H4 (cell line): ENCODE measurements at places on chromosomes 3 and 15.
A peak's percentile ranks its signal among the peaks of the same experiment; 100 is the strongest.

DNA sequence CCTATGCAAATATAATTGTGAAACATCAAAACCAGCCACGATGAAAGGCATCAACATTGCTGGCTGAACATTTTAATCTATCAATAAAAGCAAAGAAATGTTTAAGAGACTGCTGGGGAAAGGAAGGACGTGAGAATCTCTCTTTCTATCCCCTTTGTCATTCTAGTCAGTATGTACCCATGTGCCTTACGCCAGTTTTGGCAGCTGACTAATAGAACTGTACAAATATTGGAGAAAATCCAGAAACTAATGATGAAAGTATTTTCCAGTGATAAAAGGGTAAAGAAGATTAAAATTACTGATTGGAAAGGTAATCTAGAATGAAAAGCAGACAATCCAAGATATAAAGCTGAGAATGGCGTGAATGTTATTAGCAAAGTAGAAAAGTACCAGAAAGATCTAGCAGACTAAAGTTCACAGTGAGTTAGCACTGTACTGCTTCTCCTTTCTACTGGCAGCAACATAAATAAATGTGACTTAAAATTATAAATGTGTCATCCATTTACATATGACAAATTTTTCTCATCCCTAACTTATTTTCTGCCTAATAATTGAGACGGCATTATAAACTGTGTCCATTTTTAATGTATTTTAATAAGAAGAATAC, 401.9 kb upstream of the CNTN4 start:
- DNase-seq = no peak

DNA sequence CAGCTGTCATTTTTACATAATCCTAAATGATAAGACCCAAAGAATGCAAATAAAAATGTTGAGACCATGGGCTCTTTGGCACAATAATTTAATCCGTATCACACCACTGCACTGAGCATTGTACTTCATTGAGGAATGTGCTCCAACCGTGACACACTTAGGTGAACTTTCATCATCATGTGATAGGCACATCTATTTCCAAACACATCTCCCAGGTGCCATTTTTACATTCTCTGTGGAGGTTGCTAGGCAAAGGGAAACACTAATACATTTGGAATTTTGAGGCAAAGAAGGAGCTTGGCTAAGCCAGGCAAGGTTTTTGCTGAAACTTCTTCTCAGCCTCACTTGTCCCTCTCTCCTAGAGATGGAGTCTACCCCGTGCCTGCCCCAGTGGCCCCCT, 68.7 kb downstream of the LRTM1 start:
- no peak for DNase-seq

DNA sequence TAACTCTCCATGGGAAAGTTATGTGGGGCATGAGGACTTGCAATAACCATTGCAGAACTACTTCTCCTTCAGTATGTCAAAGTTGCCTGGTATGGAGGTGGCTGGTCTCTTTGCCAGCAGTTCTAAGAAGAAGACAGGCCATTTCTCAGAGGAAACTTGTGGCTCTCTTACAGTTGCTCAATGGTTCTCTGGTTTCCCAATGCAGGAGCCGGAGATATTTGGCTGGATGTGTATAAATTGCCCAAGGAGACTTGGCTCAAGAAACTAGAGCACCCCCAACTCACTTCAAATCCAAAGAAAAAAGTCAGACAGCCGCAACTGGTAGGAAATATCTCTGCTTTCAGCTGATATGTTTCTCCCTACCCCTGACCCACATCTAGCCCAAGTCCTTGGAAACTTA, 24.2 kb downstream of the WDR93 start:
- no peak for DNase-seq

DNA sequence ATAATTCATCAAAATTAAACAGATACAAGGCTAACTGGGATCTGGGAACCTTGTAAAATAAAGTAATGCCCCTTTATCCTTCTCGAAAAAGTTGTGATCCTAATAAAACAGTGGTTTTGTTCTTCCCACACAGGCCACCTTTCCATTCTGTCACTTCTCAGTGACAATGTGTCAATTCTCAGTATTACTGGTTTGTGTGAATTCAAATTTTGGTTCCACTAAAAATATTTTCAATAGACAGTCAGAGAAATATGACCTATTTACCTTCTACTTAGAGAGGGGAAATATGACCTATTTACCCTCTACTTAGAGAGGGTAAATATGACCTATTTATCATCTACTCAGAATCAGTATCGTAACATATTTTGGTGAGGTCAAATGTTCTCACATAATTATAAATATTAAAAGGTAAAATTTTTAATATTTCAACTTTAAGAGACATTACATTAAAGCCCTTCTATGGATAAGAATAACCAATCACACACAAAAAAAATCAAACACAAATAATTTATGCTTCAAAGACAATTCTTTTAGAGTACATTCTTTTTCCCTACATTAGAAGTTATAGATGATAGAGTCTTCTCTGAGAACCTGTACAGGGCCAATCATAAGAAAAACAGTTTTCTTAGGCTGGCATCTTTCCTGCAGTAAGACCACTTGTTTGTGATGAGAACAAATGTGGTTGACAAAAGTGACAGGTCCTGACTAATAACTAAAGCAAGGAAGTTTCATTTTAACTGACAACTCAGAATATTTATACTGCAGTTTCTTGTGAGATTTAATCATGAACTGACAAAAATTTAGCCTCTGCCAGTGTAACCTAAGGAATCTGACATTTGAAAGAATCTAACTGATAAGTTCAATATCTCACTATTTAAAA, 323.3 kb downstream of the DIPK2A start:
- no peak for DNase-seq

- no peak for DNase-seq
Measured at GRCh38 chr15:74626752-74627692, 11.4 kb downstream of the CLK3 start.

DNA sequence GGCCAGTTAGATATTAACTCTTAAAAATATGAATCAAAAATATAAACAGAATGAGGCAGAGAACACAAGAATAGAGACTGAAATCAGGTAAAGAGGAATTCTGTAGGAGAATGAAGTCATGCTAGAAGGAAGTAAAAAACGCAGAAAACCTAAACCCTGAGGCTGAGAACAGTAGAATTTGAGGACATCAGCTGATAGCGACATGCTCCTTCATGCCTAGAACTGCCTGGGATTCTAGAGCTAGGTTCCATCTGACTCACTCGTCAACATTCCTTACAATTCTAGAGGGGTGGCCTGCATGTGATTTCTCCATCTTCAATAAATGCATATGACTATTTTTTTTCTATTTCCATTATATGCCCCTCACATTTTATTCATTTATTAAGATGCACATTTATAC, 343.0 kb downstream of the ROBO1 start:
- no peak for DNase-seq

- DNase-seq = no peak
Measured at GRCh38 chr3:11720917-11721411, 77.2 kb upstream of the VGLL4 start.

- peak; percentile 18 for DNase-seq
Measured at GRCh38 chr3:179881791-179882190, 154.9 kb downstream of the PEX5L start.

DNA sequence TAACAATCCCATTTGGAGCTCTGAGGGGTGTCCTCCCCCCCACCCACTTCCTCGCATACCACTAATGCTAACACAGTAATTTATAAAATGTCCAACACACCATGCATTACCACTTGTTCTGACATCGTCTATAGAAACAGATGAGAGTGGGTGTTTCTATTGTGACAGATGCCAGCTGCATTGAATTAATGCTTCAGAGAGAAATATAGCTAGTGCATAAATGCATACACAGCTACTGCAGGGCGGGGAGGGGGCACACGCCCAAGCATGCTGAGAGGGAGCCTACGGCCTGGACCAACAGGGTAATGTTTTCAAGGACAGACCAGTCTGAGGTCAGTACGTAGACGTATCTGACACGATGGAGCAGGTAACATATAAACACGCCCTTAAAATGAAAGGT, 106.0 kb upstream of the FEZF2 start:
- DNase-seq = no peak

- DNase-seq = no peak
Measured at GRCh38 chr3:171847133-171847532, 4.0 kb downstream of the TMEM212 start.

- no peak for DNase-seq
Measured at GRCh38 chr15:96158938-96159337, 171.6 kb upstream of the NR2F2 start.

DNA sequence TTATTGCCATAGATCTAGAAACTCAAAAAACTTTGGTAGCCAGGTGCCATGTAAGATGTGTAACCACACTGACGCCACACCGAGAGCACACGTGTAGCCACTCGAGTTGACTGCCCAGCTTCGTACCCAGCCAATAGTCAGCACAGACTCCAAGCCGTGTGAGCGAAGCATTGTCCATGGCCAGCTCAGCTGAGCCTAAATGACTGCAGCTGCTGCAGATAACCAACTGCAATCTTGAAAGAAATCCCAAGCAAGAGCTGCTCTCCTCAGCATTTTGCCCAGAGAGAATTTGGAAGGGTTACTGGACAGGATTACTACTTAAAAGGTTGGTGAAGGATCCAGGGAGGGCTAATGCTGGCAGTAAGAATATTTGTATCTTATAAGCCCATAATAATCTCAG, 193.0 kb upstream of the THRB start:
- DNase-seq = no peak

- no peak for DNase-seq
Measured at GRCh38 chr3:142958707-142959106, 4.8 kb downstream of the PAQR9 start.

- no peak for DNase-seq
Measured at GRCh38 chr15:99435113-99435695, 130.6 kb upstream of the MEF2A start.

- DNase-seq = peak; percentile 65
Measured at GRCh38 chr3:136787349-136787748, 31.6 kb upstream of the SLC35G2 start.

- DNase-seq = peak; percentile 30
Measured at GRCh38 chr3:21672303-21672702, 78.7 kb downstream of the ZNF385D start.

DNA sequence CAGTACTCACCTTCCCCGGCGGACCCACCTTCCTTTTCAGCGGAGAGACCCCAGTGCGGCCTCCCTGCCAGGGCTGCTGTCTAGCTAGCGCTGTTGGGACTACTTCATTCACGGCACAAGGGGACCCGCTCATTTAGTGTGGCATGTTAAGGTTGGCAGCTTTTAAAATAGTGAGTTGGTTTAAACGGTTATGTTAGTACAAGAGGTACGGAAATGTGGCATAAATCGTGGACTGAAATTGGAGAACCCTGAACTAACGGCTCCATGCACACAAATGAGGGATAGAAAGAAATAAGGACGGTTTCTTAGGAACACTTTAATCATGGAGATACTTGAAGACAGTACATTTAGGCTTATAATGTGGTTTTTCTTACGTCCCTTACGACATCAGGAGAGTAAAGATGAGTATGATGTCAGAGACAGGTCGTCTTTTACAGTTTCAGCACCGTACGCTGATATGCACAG, 752 bp downstream of the CEP63 start:
- DNase-seq = peak; percentile 34

- no peak for DNase-seq
Measured at GRCh38 chr3:129317848-129318247, 39.2 kb downstream of the HMCES start.

- peak; percentile 84 for DNase-seq
Measured at GRCh38 chr15:99536422-99537040, 29.3 kb upstream of the MEF2A start.

- no peak for DNase-seq
Measured at GRCh38 chr3:142424754-142425153, 23.1 kb downstream of the XRN1 start.

GRCh38 chr15:43376017-43376705, 5.3 kb downstream of the TUBGCP4 start:
- peak; percentile 17 for DNase-seq

- DNase-seq = no peak
Measured at GRCh38 chr15:100580414-100580813, 21.6 kb downstream of the LINS1 start.

- no peak for DNase-seq
Measured at GRCh38 chr15:43314171-43314570, 16.2 kb downstream of the LCMT2 start.

GRCh38 chr3:10715886-10716285, 100.1 kb upstream of the SLC6A11 start:
- no peak for DNase-seq

GRCh38 chr3:4281991-4282390, 21.2 kb upstream of the SETMAR start:
- no peak for DNase-seq

- DNase-seq = no peak
Measured at GRCh38 chr3:196287090-196287439, 461 bp downstream of the PCYT1A start.

- no peak for DNase-seq
Measured at GRCh38 chr3:197528190-197528589, 27.6 kb downstream of the BDH1 start.

GRCh38 chr15:81394603-81395002, 20.6 kb upstream of the TMC3 start:
- no peak for DNase-seq

GRCh38 chr3:44682182-44682896, 30.1 kb upstream of the ZNF502 start:
- DNase-seq = no peak

GRCh38 chr3:172982736-172983364, 158.2 kb downstream of the SPATA16 start:
- DNase-seq = peak; percentile 42

GRCh38 chr3:108623504-108623903, 34.0 kb downstream of the DZIP3 start:
- peak; percentile 52 for DNase-seq

GRCh38 chr3:123660900-123661299, 76.0 kb upstream of the HACD2 start:
- DNase-seq = peak; percentile 88

GRCh38 chr3:123439806-123440580, 8.9 kb downstream of the ADCY5 start:
- no peak for DNase-seq

DNA sequence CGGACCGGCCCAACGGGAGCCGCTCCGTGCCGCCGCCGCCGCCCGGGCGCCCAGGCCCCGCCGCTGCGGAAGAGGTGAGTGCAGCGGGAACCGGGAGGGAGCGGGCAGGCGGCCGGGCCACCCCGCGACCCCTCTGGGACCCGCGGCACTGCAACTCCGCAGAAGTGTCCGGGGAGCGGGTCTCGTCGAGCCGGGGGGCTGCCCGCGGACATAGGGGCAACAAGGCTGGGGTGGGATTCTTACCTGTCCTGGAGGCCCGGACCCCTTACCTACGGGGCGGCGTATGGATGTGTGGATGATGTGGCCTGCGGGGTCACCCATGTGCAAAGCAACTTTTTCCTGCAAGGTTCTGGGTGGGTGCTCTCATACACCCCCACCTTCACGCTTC, 361 bp downstream of the SEMA3F start:
- DNase-seq = no peak

GRCh38 chr3:28042707-28043106, 198.7 kb upstream of the CMC1 start:
- no peak for DNase-seq

DNA sequence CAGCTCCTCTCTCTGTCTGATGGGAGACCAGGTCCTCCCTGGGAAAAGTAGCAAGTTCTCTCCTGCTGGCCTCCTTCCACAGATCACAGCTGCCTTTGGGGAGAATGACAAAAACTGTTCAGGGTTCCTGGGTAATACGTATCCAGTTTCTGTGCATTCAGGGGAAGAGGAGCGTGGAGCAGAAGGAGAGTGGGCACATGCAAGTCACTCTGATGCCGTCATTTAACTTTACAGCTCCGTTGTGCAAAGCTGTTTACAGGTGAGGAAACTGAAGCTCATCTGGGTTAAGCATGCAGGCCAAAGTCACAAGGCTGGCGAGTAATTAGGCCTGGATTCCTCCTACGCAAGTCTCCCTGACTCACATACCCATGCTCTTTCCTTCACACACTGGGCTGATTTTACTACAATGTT, 7.5 kb upstream of the TM4SF1 start:
- peak; percentile 54 for DNase-seq
